ENCODE measurements at places on chromosomes 3 and 15.
A peak's percentile ranks its signal among the peaks of the same experiment; 100 is the strongest.

DNA sequence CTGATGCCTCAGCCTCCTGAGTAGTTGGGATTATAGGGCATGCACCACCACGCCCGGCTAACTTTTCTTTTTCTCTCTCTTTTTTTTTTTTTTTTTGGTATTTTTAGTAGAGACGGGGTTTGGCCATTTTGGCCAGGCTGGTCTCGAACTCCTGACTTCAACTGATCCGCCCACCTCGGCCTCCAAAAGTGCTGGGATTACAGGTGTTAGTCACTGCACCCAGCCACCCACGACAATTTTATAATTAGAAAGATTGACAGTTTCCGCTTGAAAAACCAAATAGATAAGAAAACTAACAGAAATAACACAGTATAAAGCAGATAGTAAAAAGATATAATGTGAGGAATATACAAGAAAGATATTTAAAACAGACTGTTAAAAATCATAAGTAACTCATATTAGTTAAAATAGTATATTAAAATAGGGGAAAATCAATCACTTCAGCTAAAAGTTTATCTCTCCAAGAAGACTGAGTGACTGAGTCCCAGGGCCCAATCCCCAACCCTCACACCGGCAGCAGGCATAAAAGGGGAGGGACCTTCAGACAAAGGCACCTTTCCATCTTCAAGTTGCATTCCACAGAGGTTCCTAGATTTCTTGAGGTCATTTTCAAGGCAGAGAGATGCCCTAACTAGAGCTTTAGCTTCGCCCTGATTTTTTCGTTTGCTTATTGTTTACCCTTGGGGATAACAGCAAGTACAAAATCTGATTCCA is 1.4 kb upstream of the WHAMM start:
- DNase-seq = no peak

- no peak for DNase-seq
Measured at GRCh38 chr3:194792368-194792767, 106.7 kb downstream of the FAM43A start.

DNA sequence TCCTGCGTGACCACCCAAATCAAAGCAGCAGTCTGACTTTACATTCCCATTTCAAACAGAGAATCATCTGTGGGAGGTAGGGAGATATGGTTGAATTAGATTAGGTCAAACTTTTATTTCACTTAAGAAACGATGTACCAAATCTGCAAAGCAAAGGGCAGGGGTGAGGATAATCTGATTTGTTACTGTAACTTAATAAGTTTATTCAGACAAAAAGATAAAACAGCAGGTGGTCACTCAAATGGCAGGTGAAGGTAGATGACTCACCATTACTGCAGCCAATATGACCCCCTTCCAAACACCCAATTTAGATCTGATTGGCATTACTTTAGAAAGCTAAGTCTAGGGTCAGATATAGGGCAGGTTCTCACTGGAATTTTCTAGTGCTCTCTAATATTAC is 651.0 kb upstream of the NAALADL2 start:
- DNase-seq = no peak

GRCh38 chr3:46298871-46299607 is 54.9 kb upstream of the CCR2 start:
- no peak for DNase-seq

GRCh38 chr15:40906091-40906990 is 12.1 kb downstream of the VPS18 start:
- peak; percentile 89 for DNase-seq
